NCI-H2107 (cell line): ENCODE measurements at places on chromosomes 7 and 10.

DNA sequence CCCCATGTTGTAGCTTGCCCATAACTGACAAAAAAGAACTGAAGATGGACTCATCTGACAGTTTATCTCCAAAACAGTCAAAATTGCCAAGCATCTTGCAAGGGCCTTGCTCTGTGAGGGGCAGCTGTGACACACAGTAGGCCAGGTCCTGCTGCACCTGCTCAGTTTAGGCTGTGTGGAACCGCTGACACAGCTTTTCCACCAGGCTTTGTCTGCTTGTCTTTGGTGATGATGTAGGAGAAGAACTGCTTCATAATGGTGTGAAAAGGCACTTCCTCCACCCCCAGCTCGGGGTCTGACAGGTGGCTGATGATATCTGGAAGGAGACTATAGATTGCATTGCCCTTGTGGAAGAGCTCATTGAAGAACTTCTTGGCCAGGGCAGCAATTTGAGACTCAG is 92.6 kb downstream of the NPSR1 start:
- DNase-seq: no peak

DNA sequence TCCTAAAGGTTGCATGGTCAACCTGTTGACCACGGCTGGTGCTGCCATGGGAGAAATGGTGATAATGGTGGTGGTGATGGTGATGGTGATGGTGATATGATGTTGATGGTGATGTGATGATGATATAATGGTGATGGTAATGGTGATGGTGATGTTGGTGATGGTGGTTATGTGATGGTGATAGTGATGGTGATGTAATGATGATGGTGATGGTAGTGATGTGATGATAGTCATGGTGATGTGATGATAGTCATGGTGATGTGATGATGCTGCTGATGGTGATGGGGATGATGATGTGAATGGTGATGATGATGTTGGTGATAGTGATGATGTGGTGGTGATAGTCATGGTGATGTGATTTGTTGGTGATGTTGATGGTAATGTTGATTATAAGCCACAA is 23.9 kb downstream of the POU6F2 start:
- no peak for DNase-seq

DNA sequence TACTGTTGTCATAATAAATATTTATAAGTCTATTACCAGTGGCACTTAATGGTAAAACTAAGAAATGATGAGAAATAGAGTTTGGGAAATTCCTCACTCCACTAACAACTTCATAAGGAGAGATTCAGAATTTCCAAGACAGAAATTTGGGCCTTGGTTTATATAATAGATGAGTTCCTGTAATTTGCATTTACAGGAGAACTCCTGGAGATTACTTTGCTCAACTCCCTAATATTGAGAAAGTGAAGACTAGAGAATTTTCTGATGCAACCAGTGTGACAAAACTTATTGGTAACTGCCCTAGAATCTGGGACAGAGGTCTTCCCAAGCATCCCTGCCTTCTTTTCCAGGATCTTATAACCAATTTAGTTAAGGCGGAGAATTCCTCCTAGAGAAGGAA is 49.1 kb upstream of the GSAP start:
- DNase-seq: no peak

DNA sequence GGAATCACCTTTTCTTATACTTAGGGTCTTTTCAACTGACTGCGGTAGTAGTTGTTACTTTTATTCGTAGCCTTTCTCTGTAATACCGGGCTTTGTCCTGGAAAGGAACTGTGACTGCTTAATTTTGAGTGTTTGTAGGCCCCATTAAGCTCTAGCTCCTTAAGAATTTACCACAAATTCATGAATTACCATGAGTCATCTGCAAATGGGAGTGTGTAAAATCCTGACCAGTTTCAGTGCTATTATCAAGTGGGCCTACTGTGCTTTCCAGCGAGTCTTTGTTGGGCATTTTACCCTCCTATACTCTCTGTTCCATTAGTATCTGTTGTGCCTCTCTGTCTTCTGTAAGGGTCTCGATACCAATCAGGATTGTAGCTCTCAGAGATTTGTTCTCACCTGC is 49.7 kb downstream of the ZMYND11 start:
- no peak for DNase-seq

GRCh38 chr10:104099941-104100340 is 14.3 kb upstream of the COL17A1 start:
- no peak for DNase-seq
